Fibroblast of skin of right biceps (primary cell): ENCODE measurements at places on chromosomes 5 and 9.

GRCh38 chr9:125904155-125904851 lies 157.1 kb downstream of the PBX3 start:
- DNase-seq: no peak

GRCh38 chr9:97845130-97845529 lies 7.9 kb upstream of the FOXE1 start:
- peak; percentile 44 for DNase-seq

DNA sequence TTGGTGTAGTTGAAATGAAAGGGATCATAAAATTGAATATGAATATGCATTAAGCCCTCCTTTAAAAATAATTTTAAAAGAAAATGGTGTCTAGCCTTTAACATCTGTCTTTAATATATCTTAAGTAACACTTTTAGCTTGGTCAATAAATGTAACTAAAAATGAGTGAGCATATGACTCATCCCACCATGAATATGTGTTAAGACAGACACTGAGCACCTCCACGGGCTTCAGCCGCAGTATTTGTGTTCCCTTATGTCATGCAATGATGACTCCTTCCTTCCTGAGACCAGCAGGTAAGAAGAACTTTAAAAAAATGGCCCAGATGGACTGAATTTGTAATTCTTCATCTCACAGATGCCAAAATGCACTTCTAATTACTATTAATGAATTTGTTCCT lies 563.2 kb downstream of the NR2F1-AS1 start:
- DNase-seq: peak; percentile 84

DNA sequence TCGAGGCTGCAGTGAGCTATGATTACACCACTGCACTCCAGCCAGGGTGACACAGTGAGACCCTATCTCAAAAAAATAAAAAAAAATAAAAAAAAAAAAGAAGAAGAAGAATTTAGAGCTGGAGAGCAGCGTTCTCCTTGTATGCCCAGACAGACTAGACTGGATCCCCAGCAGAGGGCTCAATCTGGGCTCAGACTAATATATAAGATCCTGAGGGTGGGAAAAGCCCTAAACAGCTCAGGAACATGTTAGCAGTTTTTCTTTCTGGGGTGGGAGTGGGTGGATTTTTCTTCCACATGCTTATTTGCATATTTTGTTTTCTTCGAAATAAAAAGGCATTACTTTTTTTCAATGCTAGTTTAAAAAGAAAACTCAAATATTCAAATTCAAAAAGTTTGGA lies 904 bp upstream of the BSPRY start:
- no peak for DNase-seq

- no peak for DNase-seq
Measured at GRCh38 chr9:127550751-127551150, 61.3 kb upstream of the STXBP1 start.

DNA sequence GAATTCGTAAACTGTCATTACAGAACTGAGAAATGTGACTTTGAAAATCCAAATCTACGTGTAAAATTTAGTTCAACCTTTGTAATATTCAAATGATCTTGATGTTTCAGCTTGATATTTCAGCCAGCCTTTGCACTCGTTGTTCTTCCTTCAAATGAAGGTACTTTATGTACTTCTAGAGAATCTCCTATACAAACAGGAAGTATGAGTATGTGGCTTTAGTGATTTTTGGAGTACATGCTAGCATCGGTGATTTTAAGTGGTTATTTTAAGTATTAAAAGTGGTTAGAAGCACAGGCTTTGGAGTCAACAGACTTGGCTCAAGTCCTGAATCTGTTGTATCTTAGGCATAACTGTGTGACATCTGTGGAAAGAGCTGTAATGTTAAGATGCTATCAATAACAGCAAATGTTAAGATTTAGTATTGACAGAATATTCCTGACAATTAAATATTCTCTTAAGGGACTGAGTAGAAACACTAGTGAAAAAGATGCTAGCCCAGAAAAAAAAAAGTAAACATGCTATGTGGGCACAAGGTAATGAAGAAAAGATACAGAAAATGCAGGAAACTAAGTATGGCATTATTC lies 398.0 kb downstream of the ADGRV1 start:
- DNase-seq: no peak

GRCh38 chr9:130837002-130837511 lies 2.0 kb downstream of the ABL1 start:
- peak; percentile 70 for DNase-seq

DNA sequence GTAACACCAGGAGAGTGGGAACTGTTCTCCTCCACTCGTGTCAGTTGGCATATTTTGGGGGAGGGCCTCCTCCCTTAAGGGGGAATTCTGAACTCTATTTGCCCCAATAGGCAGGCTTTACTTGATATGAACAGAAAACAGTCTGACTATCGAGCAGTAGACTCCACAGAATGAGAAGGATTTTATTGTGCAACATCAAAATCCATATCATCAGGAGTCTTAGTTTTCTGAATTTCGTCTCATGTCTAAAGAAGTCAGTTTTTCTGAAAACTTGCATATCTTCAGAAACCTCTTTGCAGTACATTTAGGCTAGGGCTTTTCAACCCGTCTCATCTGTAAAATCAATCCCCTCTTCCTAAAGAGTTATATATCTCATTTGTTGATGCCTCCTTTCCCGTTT lies 96.2 kb downstream of the AUH start:
- no peak for DNase-seq

GRCh38 chr5:4255441-4255840 lies 659.8 kb downstream of the IRX1 start:
- DNase-seq: no peak

- DNase-seq: no peak
Measured at GRCh38 chr5:170805666-170806065, 22.1 kb downstream of the GABRP start.

GRCh38 chr5:76256116-76256889 lies 146.8 kb upstream of the IQGAP2 start:
- DNase-seq: peak; percentile 59

DNA sequence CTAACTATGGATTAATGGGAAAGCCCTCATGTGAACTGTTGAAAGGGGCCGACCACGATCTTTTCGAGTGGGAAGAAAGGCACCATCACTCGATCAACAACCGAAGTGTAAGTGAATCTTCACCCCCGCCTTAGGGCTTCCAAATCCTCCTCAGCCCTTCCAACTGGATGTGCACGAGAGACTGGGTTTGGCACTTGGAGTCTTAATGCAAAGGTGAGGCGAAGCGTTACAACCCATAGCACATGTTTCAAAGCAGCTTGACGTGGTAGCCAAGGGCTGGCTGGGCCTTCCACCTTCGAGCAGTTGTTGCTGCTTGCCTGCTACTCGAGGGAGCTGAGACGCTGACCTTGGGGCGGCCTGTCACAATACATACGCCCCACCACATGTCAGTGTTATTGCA lies 5.7 kb upstream of the LCN9 start:
- DNase-seq: no peak

DNA sequence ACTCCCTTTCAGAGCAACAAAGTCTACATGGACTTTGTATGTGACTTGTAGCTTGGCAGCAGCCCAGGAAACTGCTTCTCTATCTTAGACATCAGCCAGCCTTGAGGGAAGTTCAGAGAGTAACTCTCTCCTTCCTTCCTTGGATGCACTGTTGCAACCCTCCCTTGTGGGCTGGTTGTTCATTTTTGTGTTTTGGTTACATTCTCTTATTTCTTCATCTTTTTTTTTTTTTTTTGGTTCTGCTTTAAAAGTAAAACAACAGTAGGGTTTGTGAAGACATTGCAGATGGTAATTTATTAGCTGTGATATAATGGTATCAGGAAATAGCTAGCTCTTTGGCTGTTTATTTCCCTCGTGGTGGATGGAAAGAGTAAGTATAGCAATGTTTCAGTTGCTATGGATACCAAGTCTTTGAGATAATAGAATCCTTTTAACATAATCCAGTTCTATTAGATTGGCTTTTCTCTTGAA lies 97.9 kb upstream of the MAMDC2 start:
- DNase-seq: peak; percentile 83

DNA sequence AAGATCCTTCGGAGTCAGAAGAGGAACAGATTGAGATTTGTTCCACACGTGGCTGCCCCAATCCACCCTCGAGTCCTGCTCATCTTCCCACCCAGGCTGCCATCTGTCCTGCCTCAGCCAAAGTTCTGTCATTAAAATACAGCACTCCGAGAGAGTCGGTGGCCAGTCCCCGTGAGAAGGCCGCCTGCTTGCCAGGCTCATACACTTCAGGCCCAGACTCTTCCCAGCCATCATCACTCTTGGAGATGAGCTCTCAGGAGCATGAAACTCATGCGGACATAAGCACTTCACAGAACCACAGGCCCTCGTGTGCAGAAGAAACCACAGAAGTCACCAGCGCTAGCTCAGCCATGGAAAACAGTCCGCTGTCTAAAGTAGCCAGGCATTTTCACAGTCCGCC lies 85.9 kb downstream of the GOLPH3 start:
- no peak for DNase-seq

GRCh38 chr5:157266286-157267007 lies 524 bp downstream of the CYFIP2 start:
- no peak for DNase-seq

DNA sequence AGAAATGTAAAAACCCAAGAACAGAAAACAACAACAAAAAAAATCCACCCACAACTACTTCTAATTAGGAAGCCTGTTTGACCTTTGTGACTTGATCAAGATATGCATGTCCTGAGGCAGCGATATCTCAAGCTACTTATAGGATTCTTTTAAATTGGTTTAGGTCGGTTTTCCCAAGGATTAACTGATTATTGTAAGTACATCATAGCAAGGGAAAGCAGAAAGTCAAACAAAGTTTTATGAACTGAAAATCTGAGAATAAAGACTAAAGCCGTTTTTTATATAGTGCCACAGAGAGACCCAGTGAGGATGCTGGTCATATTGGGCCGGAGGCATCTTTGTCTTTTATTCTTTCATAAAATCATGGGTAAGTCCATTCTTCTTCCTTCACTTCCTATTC lies 72.0 kb downstream of the CD180 start:
- no peak for DNase-seq

- DNase-seq: peak; percentile 48
Measured at GRCh38 chr5:128695791-128696530, 157.9 kb upstream of the FBN2 start.

- no peak for DNase-seq
Measured at GRCh38 chr5:8895599-8895998, 650.3 kb downstream of the SEMA5A start.

DNA sequence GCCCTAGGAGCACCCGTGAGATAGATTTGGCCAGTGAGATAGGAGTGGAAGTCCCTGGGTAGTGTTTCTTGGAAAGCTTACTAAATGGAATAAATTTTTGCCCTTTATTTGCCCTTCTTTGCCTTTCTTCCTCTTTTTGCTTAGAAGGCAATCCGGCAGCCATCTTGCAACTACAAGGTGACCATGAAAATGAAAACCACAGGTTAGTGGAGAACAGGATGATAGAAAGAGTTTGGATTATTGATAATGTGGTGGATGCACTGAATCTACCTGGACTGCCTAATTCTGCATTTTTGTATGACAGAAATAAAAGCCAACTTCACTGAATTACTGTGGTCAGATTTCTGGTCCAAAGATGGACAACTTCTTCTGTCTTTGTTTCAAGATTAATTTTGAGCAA lies 33.2 kb downstream of the TARS1 start:
- DNase-seq: no peak

DNA sequence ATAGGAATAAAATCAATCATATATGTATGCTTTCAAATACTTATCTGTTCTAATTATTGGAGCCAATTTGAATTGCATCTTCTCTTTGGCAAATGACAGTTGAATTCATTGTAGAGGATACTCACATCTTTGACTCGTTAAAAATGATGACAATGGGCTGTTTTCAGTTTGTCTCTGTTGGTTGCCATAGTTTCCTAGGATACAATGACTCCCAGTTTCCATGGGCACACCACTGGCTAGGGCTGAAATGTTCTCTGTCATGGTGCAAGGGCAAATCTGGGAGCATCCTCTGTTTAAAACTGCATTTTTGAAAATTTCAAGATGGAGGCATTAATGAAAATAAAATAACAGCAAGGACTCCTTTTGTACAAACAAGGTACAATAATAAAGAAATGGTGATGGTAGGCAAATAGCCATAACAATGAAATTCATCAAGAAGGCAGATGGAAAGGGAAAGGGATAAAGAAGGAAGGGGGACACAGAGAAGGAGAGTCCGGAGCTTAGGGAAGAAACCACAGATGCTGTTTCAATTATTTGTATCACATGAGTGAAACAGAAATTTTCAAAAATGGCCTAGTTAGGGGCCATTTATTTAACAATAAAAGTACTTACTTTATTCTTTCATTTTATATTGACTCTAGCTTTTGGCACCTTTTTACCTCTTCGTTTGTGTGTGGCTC lies 378.8 kb upstream of the SEMA6A start:
- DNase-seq: no peak

- no peak for DNase-seq
Measured at GRCh38 chr5:4022056-4022670, 426.5 kb downstream of the IRX1 start.

DNA sequence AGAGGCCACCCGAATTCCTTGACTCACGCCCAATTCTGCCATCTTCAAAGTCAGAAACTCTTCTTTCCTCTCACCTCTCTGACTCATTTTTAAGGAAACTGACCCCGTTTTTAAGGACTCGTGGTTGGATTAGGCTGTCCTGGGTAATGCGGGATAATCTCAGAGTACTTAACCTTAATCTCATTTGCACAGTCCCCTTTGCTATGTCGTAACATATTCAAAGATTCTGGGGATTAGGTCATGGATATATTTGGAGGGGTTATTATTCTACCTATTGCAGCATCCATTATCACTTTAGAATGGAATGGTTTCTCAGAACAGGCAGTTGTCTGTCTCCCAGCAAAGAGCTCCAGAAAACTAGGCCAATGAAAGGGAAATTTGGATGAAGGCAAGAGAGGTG lies 80.8 kb upstream of the IL12B start:
- no peak for DNase-seq

GRCh38 chr9:108671794-108672193 lies 184.0 kb downstream of the ACTL7B start:
- DNase-seq: peak; percentile 97

DNA sequence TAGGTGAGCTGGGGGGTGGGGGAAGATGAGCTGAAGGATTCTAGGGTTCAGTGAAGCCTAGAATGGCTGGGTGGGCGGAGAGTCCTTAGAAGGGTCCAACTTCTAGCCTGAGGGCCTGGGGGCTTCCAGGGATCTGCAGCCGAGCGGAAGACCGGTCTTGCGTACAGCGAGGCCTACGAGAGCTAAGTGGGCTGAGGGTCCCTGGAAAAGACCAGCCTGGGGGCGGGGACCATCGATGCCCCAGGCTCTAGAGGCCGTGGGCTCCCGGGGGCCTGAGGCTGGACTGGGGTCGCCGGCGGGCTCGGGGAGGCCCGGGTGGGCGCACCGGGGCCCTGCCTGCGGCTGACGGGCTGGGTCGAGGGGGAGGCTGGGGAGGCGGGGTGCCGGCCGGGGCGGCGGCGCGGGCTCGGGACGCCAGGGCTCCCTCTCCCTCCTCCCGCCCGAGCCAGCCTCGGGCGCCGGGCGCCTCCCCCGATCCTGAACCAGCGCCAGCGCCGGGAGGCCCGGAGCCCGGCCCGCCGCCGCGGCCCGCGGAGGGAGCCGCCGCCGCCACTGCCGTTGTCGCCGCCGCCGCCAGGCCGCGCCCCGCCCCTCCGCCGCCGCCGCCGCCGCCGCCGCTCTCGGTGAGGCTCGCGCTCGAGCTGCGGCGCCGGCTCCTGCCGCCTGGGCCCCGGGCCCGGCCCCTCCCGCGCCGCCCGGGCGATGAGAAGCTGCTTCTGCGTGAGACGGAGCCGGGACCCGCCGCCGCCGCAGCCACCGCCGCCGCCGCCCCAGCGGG lies at the start of gene MVB12B:
Gene MVB12B (plus strand): TSS at position 602 of the 778 bp plus-strand sequence. CDS start 101 bp downstream, at position 703.
- peak; percentile 54 for DNase-seq
